ENCODE measurements at places on chromosomes 3 and 15.

DNA sequence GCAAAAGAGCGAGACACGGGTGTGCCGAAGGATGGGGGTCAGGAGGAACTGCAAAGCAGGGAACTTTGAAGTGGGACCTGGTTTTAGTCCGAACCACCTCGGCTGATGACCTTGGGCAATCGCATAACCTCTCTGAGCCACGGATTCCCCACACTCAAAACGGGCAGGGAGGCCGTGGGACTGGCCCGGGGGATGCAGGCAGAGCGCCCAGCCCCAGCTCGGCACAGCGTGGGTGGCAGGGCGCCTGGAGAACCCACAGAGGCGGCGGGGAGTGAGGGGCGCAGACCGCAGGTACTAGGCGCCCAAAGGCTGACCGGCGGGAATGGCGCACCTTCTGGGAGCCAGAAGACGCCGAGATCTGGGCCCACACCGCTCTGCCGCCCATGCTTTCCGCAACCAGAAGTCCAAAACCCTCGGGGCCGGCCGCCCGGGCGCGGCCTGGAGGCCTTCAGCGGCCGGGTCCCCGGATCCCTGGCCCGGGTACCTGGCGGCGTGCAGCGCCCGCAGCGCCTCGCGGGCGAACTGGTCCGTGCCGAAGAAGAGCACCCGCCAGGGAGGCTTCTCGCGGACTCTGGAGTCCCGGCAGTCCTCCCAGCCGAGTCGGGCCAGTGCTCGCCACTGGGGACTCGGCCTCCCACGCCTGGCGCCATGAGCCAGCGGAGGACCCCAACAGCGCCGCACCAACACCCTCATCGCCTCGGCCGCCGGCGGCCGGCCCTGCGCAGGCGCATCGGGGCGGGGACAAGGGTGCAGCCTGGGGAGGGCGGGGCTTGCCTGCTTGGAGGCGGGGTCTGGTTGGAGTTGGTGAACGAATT is at the start of gene MTFMT:
Gene MTFMT, minus strand, starts transcription at position 719 of the 815 bp plus-strand sequence. Its CDS starts 26 bp downstream, at position 693.
- DNase-seq, result peak; percentile 87

DNA sequence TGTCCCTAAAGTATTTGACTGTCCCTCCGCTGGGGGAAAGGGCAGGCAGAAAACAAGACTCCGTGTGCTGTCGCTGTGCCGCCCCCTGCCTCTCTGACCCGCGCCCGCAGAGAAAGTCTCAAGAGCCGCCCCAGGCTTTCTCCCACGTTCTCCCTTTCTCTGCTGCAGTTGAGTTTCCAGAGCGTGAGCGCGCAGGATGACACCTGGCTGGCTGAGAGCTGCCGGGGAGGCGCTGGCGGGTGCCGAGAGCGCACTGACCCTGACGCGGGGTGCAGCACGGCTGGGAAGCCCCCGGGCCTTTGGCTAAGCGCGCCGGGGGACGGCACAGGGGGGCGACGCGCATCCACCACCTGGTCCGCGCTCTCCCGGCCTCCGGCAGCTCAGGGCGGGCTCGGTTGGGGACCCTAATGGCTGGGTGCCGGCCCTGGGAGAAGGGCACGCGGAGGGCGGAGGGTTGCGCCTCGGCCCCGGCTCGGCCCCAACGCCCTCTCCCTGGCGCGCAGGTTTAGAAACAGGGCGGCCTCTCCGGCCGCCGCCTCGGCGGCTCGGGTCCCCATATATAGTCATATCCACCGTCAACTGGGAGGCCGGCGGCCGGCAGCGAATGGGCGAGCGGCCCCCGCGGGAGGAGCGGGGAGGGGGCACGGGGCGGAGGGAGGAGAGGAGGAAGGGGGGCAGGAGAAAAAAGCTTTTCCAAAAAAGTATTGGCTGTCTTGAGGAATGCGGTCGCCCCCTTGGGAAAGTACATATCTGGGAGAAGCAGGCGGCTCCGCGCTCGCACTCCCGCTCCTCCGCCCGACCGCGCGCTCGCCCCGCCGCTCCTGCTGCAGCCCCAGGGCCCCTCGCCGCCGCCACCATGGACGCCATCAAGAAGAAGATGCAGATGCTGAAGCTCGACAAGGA is at the start of gene TPM1:
Gene TPM1, plus strand, starts transcription at position 774 of the 903 bp plus-strand sequence. Its CDS starts 83 bp downstream, at position 857.
- DNase-seq, result no peak

GRCh38 chr15:59223736-59224135 is 17.1 kb downstream of the LDHAL6B start:
- no peak for DNase-seq

DNA sequence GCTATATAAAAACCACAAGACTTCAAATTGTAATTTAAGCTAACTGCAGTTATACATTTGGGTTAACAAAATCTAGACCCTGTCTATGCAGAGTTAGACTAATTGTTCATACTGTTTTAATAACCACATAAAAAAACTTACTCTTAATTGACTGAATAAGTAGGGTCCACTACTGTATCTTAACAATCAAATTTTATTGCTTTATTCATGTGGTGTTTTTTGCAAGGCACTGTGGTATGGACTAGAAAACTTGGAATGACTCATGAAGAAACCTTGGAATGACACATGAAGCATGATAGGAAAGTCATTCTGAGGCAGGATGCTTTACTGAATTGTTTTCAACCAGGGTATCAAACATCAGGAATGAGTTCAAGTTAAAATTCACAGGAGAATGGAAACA is 2.3 kb downstream of the SERP1 start:
- no peak for DNase-seq

DNA sequence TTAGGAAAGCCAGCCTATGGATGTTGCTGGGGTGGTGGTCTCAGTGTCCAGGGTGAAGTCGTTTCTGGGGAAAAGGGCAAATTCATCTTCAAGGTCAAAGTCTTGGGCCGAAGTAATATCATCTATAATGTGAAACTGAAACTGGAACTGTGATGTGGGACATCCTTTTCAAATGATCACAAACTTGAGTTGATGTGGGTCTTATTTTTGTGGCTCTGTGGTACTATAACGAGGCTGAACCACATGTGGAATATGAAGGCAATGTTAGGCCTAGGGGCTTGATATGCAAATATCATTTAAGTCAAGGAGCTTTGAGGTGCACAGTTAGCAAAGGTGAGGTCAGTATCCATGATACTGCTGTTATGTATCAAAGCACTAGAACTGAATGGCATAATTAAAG is 1.5 kb upstream of the CD200R1L start:
- DNase-seq, result no peak

GRCh38 chr3:171186817-171187500 is 160.4 kb upstream of the SLC2A2 start:
- DNase-seq, result no peak

GRCh38 chr3:95607926-95608325 is 1206.5 kb upstream of the EPHA6 start:
- DNase-seq, result no peak

DNA sequence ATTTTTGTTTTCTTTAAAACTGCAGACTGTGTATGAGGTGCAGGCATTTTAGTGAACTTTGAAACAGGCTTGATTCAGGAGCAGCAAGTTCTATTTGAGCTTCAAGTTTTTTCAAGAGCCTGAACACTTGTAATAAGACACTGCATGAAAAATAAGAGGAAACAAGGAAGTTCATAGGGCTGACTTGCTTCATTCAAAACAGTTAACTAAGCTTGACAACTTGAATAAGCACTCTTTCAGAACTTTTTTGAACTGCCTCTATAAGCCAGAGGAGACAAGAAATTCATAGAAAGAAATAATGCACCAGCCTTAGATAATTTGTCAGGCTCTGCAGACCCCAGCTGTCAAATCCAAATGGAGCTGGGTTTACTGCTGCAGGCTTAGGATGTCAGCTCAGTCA is 130.2 kb downstream of the SSR3 start:
- DNase-seq, result no peak

GRCh38 chr15:77907824-77908751 is 169.4 kb downstream of the TBC1D2B start:
- peak; percentile 63 for DNase-seq

GRCh38 chr3:31896648-31897433 is 84.2 kb downstream of the OSBPL10 start:
- no peak for DNase-seq

GRCh38 chr3:152496286-152496685 is 227.6 kb downstream of the MBNL1 start:
- no peak for DNase-seq

- DNase-seq, result no peak
Observed at GRCh38 chr3:17232442-17232841, 347.7 kb downstream of the PLCL2 start.

DNA sequence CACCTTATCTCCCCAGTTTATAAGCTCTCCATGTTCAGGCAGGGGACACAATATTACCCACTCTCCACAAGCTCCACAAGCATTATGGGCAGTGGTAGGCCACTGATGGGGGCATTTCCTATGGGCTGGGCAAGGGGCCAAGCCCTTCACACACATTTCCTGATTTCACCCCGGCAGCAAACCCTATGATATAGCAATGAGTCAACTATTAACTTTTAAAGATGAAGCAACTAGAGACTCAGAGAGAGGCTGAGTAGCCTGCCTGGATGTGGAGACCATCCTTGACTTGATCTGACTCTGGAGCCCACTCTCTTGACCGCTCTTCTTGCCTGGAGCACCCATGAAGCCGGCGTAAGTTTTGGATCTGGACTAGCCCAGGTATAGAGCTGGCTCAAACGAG is 27.4 kb downstream of the FOXL2NB start:
- no peak for DNase-seq

DNA sequence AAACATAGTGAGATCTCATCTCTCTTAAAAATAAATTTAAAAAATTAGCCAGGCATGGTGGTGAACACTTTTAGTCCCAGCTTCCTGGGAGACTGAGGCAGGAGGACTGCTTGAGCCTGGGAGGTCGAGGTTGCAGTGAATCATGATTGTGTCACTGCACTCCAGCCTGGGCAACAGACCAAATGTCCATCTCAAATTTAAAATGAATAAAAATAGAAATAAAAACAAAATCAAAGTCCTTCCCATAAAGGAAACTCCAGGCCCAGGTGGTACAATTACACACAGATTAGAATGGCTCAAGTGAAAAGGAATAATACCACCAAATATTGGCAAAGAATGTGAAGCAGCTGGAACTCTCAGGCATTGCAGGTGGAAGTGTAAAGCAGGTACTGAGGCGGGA is 19.3 kb upstream of the ATP10A start:
- DNase-seq, result no peak

DNA sequence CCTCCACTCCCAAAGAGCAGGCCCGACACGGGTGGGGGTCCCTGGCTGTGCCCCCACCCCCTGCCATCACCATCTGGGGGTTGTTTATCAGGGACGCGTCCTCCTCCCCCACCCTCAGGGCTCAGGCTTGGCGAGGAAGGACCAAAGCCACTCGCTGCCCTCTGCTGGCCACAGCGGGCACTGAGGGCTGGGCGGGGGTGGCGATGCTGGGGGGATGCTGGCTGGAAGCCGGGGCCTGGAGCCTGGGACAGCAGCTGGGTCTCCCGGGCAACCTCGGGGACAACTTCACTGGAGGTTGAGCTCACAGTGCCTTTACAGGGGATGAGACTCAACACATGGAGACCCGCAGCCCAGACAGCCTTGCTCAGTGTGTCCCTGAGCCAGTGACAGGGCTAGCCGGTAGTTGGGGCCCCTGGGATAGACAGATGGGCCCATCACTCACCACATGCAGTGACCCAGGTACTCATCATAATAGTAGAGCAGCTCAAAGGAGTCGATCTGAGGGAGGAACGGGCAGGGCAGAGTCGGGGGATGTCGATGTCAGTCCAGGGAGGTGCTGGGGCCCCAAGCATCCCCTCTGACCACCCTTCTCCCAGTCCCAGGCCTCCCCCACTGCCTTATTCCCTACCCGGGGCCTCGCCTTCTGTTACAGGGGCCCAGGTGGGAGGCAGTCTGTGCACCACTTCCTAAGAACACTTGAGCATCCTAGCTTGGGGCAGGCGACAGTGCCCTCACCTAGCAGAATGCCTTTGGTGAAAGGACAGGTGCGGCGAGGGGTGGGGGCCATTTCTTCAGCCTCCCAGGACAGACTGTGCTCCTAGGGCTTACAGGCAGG is 5.9 kb upstream of the CALML4 start:
- DNase-seq, result peak; percentile 45

DNA sequence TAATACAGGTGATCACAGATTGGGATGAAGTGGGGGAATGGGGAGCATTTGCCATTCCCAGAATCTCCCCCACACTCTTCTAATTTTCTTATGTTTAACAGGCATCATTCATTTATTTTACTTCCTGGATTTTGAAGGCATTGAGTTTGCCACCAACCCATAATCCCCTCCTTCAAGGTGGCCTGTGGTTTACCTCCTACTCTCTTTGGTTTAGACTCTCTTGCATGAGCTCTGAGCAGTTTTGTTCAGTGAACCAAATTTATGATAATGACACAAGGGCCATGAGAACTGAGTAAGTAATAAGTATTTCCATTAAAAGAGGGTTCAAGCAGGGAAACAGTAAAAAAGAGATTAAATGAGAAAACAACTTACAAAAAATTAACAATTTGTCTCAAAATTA is 703.1 kb upstream of the CFAP20DC start:
- no peak for DNase-seq

DNA sequence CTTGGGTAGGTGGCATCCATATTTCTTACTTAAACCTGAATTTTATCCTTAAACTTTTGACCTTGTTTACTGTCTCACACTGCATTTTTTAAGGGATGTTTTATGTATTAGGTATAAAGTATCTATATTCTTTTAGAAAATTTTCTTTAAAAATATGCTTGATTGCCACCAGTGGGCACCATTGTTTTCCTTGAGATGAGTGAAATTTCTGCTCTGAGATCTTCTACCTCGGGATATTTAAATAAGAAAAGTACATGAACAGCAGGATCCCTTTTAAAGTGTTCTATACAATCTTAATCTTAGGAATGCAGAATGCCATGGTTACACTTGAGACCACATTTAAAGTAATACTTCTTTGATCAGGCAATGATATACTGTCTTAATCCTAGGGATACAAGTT is 108.7 kb downstream of the SLMAP start:
- DNase-seq, result no peak

DNA sequence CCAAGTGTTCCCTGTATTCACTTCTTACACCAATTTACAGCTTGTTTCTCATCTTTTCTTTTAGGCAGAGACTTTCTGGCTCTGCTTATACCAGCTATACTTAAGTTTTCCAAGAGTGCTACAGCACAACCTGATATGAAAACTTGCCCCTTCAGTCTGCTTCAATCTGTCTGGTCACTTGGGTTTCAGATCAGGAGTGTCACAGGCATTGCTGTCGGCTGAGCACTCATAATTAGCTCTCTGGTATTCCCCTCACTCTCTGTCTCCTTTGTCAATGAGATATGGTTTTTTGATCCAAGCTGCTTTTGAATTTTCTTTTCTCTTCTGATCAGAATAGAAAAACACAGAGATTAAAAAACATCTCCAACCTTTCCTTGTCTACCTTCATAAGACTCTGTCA is 194.9 kb upstream of the UMPS start:
- DNase-seq, result no peak

- DNase-seq, result no peak
Observed at GRCh38 chr15:78012643-78013077, 64.9 kb downstream of the TBC1D2B start.

GRCh38 chr3:172228036-172228415 is 188.6 kb downstream of the FNDC3B start:
- DNase-seq, result no peak

GRCh38 chr3:71600646-71601288 is 17.2 kb upstream of the FOXP1 start:
- DNase-seq, result no peak

GRCh38 chr3:57151021-57151449 is 14.1 kb downstream of the IL17RD start:
- no peak for DNase-seq

GRCh38 chr3:145869958-145870357 is 291.0 kb downstream of the PLOD2 start:
- DNase-seq, result no peak

Data from hematopoietic multipotent progenitor cell treated with erythropoietin and hydrocortisone succinate and interleukin-3 and kit ligand, for 15 days (in vitro differentiated cells).